ENCODE measurements at places on chromosomes 3 and 15.

- DNase-seq = no peak
These were observed 179.4 kb upstream of the DPH6 start for GRCh38 chr15:35725353-35725752.

GRCh38 chr3:24829011-24829581 is 334.4 kb upstream of the THRB start:
- no peak for DNase-seq

DNA sequence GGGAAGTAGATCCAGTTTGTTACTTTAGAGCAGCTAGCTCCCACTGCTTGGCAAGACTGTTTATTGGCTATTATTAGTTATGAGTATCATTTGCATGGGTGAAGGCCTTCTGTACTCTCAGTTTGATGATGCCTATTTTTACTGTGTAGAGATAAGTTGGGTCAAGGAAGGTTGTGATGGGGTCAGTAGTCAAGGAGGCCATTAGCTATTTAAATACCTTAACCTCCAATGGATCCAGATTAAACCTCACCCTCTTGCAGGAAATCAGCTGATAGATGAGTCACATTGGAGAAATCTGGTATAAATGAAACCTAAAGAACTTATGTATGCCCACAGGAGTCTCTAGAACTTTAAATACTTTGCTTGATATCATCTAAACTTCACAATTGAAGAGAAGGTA is 45.0 kb downstream of the THBS1 start:
- DNase-seq = no peak

DNA sequence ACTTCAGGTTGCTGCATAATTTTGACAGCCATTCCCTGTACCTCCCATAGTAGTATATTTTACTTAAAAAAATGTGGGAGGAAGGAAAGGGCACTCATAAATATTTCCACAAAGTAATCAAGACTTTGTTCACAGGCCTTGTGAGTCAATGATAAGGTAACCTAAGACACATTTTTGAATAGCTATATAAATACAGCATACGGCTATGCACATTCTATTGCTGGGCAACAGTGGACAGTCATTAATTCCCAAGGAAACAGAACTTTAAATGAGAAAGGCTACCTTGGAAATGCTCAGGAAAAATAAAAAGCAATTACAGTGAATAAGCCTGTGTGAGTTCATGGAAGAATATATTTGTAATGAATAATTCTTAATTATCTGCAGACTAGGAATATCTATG is 144.0 kb downstream of the CADM2 start:
- no peak for DNase-seq

DNA sequence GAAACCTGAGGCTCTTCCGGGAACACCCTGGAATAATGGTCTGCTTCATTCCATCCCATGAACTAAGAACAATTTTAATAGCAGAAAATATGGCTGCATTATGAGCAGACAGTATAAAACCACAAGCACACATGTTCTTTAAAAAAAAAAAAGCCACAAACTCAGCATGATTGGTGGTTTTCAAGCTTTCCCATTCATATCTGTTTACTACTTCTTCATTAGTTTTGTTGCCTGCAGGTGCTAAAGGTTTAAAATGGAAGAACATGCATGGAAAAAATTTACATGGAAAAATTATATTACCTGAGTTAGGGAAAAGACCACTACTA is 137.9 kb upstream of the HES1 start:
- DNase-seq = no peak

DNA sequence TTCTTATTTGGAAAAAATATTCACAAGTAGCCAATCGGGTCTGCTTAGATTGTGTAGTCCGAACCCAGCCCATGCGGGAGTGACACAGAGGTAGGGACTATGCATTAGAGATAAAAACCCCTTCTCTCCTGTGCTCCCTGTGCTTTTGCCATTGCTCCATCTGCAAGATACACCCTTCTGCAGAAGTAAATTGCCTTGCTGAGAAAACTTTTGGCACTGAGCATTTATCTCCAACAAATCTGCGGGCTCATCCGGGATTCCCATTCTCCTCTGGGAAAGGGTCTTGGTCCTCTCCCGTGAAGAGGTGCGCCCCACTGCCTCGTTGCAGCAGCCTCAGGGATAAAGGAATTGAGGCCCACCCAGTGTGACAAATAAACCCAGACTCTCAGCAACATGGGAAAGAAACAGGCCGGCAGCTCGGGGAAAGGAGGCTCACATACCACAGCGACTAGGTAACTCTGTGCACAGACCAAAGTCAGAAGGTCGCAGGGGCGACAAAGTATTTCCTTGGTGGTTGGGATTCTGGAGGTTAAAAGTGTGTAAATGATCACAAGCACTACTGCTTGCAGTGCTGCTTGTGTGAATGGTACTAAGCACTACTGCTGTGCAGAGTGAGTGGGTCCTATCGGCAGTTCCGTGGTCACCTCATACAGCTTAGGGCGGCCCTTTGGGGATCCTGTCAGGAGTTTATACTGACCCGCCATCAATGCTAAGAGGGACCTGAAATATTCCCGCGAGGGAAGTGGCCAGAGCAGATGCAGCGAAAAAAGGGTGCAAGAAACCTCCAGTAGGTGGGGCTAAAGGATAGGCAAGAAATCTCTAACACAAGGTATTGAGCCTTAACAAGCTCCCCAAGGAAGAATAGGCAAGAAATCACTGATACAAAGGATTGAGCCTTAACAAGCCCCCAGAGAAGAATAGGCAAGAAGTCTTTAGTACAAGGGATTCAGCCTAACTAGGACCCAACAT is 54.3 kb downstream of the GSK3B start:
- DNase-seq = no peak

- no peak for DNase-seq
These were observed 183.1 kb upstream of the KCNMB2 start for GRCh38 chr3:178353006-178353694.

DNA sequence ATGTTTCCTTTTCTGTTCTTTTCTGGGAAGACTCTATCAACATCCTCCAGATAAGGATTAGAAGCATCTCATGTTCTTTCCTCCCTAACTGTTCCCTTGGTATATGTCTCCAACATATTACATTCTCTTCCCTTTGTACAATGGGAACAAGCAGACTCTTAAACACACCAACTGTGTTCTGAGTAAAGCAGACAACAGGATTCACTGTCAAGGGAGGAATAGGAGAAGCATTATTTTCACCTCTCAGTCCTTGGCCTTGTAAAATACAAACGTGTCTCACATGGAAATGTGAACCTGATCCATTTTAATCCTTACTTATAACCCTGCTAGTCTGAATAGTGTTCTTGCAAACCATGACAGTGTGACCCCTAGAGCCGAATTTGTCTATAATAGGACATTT is 19.6 kb downstream of the GYG1 start:
- DNase-seq = no peak

- DNase-seq = no peak
These were observed 522.8 kb downstream of the NLGN1 start for GRCh38 chr3:173920386-173920785.

GRCh38 chr3:129758785-129759320 is 134.7 kb downstream of the TMCC1 start:
- DNase-seq = no peak

DNA sequence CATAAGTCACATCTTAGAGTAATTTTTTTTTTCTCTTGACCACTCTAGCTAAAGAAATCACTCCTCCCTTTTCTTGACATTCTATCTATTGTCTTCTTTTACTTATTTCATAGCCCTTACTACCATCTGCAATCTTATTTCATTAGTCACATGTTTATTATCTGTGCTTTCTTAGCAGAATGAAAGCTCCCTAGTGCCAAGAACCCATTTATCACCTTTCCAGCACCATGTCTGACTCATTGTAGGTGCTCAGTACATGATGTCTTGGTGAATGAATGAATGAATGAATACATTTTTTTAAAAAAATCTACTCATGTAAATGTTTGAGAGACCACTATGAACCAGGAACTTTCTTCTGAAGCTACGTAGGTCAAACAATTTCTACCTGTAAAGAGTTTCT is 157.2 kb downstream of the CADPS start:
- no peak for DNase-seq

- DNase-seq = no peak
These were observed 94.1 kb downstream of the MYH15 start for GRCh38 chr3:108416111-108416869.

DNA sequence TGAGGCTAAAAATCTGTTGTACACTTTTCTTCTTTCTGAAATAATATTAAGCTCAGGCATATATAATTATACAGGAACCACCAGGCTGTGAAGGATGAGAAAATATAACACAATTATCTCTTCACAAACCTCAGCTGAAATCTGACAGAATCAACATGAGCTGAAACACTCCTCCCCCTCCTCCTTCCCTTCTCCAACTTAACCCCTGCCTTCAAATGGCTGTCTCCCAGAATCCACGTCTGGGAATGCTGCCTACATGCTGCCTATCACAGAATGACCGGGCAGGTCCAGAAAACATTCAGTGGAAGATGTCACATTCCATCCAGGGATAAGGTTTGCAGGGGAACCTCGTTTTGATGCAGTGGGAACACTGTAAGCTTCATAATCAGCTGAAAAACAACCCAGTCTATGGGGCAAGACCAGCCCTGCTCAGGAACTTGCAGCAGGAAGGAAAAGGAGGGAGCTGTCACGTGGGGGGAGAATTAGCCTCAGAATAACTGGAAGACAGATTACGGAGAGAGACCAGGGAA is 44.0 kb upstream of the SEMA6D start:
- no peak for DNase-seq

DNA sequence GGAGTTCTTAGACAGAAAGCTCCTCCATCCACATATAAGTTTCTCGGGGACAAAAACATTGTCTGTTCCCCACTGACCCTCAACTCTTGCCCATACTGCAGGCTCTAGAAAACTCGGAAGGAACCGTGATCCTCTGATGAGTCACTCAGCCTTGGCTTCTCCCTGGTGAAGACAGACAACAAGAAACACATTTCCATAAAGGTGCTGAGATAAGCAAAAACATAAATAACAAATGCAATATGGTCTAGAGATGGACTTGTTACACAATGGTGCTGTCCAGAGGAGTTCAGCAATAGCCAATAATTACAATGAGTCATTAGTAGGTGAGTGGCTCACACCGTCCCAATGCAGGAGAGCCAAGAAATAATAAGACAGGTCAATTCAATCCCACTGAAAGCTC is 43.7 kb downstream of the MAGI1 start:
- no peak for DNase-seq

- no peak for DNase-seq
These were observed 55.8 kb downstream of the SEMA6D start for GRCh38 chr15:47773143-47773542.

DNA sequence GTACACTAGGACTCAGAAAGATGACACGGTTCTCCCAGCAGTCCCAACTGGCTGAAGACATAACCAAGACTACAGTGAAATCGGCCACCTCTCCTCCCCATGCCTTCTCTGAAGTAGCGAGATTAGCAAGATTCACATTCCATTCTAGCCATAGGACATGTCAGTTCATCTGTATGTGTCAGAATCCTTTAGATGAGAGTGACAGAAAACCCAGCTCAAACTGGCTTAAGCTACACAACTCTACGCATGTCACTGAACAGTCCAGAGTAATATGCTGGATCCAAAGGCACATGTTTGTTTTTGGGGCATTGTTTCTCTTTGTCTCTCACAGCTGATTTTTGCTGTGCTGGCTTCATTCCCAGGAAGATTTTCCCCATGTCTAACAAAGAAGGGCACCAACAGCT is 75.8 kb downstream of the RARB start:
- no peak for DNase-seq

DNA sequence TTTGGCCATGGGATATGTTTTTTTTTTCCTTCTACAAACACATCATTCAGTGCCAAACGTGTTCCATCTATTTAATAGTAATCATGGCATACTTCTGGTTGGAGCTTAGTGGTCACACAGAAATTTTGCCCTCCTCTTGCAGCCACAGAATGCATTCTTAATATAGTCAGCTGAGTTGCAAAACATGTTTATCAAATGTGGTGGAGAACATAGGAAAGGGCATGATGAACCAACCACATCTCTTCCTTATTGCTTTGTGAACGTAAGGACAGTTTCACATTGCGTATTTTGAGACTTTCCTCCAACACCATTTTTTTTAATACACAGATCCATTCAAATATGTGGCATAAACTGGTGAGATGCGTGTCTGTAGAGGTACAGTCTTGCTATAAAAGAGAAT is 106.8 kb downstream of the BBX start:
- DNase-seq = no peak

- no peak for DNase-seq
These were observed 24.8 kb downstream of the LINGO1 start for GRCh38 chr15:77607894-77608261.

DNA sequence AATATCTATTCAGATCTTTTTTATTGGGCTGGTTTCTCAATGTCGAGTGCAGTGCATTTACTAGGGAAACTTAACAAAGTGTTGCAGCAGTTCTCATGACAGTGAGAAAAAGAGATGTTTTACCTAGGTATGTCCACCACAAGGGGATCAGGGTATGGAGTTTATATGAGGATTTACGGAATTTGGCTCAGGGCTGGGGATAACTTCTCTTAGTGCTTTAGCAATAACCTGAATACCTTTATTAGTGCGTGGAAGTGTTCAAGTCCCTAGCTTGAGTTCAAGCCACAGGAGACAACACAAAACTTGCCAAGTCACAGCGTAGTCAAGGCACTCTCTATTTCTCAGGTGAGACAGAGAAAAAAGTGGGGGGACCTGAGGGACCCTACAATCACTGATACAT is 3.9 kb upstream of the CCR3 start:
- no peak for DNase-seq

DNA sequence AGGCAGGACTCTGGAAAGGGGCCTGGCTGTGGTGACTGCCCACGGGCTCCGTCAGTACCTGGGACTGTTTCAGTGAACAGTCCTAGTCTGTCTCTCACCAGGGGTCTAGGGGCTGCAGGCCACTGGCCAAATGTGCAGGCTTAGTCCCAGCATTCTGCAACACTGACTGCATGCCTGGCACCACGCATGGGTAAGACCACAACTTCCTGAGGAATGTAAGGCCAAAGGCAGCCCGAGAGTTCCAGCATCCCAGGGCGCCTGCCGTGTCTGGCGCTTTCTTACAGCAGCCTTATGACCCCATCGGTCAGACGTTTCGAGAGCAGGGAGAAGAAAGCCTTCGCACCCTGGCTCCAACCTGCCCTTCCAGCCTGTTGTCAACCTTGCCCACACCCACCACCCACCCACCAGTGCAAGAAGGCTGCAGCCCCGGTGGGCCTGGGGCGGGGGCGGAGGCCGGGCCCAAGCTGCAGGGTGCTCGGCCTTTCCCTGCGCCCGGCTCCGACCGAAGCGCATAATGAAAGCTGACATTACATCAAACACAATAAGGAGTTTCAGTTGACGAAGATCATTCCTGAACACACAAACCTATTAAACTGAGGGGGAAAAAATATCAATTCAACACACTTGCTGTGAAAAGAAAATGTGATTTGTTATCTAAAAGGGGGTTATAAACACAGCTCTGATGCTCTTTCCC is 29.5 kb upstream of the TMEM115 start:
- DNase-seq = no peak

DNA sequence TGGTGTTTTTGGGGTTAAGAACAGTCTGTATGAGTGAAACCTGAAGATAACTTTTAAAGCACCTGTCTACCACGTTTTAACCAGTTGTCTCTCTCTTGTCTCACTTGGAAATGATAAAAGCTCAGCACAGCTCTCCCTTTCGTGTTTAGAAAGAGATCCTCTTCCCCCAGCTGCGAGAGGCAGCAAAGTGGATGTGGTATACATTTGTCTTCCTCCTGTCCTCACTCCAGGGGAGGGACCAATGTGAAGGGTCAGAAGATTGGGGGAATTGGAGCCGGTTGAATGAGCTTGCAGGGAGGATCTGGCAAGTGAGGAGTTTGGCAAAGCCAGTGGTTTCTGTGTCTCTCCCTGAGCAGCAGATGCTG is 14.6 kb downstream of the SMAD6 start:
- no peak for DNase-seq

GRCh38 chr15:80643431-80643951 is 51.6 kb upstream of the ABHD17C start:
- no peak for DNase-seq

Measured in thymus (tissue), 14 donors.